ENCODE measurements at places on chromosomes 11 and 22.

DNA sequence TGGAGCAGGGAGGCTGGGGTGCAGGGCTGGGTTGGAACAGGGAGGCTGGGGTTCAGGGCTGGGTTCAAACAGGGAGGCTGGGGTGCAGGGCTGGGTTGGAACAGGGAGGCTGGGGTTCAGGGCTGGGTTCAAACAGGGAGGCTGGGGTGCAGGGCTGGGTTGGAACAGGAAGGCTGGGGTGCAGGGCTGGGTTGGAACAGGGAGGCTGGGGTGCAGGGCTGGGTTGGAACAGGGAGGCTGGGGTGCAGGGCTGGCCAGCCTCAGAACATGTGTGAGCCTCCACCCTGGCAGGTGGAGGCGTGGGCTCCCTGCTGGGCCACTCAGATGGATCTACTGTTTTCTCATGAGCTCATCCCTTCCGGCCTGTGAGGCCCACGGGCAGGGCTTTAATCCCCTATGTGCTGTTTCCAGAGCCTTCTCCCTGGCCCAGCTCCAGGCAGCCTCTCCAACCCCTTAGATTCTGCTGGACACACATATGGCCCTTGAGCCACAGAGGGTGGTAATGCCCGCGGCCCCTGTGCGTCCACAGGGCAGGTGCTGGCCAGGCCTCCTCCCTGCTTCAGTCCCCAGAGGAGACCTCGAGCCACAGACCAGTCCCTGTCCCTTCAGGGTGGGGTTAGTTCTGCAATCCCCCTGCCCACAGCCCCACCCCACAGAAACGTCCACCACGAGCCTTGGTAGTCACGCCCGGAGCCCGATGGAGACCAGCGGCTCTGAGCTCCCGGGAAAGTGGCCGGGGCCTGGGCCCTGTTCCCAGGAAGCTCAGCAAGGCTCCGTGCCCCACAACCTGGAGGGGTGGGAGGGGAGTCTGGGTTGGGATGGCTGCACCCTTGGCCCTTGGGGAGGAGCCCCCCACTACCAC lies 197.9 kb downstream of the BRD1 start:
- DNase-seq = no peak

DNA sequence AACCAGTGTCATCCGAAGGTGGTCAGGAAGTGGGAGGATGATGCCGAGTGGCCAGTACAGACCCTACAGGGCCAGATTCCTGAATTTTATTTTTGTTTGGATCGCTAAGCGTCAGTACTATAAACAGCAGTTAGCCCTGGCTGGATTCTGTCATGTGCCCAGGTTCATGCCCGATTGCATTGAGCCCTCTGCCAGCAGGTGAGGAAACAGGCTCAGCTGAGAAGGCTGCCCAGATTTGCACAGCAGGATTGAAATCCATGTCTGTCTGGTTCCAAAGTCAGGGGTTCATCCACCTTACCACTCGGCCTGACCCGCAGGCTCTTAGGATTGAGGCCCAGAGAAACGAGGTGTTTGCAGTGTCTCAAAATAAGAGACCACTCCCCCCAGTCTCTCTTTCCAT lies 9.1 kb upstream of the TBC1D22A start:
- DNase-seq = no peak

DNA sequence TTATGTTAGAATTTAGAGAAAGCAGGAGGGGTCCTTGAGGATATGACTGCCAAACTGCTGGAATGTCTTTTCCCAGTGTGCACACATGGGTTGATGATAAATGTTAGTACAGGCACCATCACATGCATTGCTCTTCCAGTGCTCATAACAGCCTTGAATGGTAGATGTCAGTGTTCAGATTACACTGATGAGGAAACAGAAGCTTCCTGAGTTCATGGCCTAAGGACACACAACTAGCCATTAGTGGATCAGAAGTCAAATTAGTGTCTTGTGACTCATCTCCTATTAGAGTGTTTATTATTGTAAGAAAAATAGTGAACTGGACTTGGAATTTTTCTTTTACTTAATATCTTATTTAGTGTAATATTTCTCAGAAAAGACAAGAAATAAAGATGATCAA lies 241.5 kb downstream of the DDX10 start:
- DNase-seq = no peak

GRCh38 chr11:29481738-29482137 lies 535.1 kb downstream of the KCNA4 start:
- no peak for DNase-seq

- no peak for DNase-seq
Measured at GRCh38 chr11:61109671-61110070, 7.4 kb downstream of the CD5 start.

GRCh38 chr11:86116386-86116726 lies 47.5 kb upstream of the PICALM start:
- DNase-seq = no peak

- DNase-seq = no peak
Measured at GRCh38 chr11:65806979-65807378, 20.1 kb downstream of the OVOL1 start.

GRCh38 chr22:30636226-30637077 lies 871 bp downstream of the SLC35E4 start:
- no peak for DNase-seq

DNA sequence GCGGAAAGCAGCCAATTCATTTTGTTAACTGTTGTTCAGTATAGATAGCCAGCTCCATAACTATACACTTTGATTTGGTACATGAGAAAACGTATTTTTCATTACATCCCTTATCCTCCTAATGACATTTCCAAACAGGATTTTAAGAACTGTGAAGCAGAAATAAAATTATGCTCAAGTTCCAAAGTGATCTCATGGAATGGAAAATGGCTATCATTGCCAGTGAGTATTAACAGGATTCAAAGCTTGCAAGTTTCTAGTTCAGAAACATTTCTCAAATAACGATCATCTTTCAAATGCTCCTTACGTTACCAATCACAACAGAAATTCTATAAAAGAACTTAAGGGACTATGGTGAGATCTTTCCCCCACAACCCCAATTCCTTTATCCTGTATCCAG lies 53.7 kb downstream of the CADM1 start:
- no peak for DNase-seq

DNA sequence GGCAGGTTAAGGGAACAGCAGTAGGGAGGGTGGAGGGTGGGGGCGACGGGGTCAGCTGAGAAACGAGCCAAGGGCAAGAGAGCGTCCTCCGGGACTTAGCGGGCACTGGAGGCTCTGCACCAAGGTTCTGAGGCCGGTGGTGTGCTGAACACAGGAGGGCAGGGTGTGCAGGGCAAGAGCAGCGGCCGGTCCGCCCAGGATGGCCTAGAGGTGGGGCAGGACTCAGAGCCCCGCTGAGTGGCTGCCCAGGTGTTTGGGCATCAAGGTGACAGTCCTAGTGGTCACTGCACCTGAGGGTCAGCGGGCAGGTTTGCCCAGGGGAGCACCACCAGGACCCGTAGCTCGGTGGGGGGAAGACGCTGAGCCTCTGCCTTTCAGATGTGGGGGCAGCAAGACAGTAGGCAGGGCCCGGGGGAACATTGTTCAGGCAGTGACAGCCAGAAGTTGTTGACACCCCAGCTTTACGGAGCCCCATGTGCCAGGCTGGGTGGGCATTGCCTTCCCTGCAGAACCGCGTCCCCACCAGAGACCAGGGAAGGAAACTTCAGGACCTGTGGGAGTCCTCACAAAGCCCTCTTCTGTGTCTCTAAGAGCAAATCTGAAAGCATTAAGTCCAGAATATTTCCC lies 4.5 kb upstream of the TTLL8 start:
- no peak for DNase-seq

- no peak for DNase-seq
Measured at GRCh38 chr11:24400059-24400665, 96.7 kb upstream of the LUZP2 start.

DNA sequence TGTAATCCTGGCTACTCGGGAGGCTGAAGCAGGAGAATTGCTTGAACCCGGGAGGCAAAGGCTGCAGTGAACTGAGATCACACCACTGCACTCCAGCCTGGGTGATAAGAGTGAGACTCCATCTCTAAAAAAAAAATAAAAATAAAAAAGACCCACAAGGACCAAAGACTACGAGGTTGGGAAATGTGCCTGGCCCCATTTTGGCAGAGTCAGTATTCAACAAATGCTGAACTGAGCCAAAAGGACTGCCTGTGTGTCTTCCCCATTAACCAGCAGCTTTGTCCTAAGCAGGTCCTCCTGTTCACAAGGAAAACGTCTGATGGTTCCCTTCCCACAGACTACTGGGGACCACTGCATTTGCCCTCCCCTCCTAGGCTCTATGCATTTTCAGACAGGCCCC lies 27.6 kb downstream of the ADORA2A start:
- no peak for DNase-seq

DNA sequence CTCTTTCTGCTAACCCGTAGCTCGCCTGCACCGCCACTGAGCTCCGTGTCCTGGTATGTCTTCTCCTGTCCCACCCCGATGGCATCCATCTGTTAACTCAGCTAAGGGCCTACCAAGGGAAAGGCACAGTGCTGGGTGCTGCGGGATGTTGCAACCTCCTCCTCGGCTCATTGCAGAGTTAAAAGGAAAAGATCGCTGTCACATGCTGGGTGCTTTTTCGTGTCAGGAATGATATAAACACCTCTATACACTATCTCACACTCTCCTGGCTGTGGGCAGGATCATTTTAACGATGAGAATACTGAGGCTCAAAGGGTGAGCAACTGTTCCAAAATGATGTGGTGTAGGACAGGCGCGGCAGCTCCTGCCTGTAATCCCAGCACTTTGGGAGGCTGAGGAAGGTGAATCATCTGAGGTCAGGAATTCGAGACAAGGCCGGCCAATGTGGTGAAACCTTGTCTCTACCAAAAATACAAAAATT lies 10.1 kb downstream of the TXN2 start:
- DNase-seq = no peak

GRCh38 chr22:35458547-35459422 lies 58.8 kb downstream of the MCM5 start:
- DNase-seq = peak; percentile 97

GRCh38 chr11:1353383-1354124 lies 36.2 kb upstream of the BRSK2 start:
- no peak for DNase-seq

DNA sequence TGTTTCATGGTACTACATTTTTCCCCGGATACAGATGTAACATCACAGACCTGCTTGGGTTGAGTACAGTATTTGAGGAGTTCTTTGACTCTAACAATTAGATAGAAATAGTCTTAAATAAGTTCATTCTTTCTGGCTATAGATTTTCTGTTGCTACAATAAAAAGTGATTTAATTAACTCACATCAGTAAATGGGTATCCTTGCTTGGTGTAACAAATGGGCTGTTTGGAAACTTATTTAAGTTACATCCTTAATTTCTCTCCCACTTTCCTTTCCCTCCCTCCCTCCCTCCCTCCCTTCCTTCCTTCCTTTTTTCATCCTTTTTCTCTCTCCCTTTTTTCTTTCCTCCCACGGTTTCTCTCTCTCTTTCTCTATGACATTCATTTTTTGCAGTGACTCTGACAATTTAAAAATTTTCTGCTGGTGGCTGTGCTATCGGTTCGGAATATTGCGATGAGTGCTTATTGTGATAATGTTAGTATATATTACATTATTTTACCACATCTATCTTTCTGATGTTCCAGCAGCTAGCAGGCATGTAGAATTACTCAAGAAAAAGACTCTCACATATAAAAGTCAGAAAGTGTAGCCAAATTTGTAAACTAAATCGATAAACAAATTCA lies 3.2 kb downstream of the OR51F1 start:
- DNase-seq = no peak

- no peak for DNase-seq
Measured at GRCh38 chr11:75389925-75390324, 9.4 kb upstream of the RPS3 start.

GRCh38 chr11:16618431-16618830 lies 120.0 kb upstream of the C11orf58 start:
- DNase-seq = no peak

GRCh38 chr11:2440646-2441045 lies 3.7 kb downstream of the TRPM5 start:
- DNase-seq = no peak

- no peak for DNase-seq
Measured at GRCh38 chr11:111045407-111045803, 200.1 kb upstream of the POU2AF2 start.

- DNase-seq = no peak
Measured at GRCh38 chr22:39251762-39252460, 7.1 kb upstream of the PDGFB start.
